ENCODE measurements at places on chromosomes 11 and 22.

DNA sequence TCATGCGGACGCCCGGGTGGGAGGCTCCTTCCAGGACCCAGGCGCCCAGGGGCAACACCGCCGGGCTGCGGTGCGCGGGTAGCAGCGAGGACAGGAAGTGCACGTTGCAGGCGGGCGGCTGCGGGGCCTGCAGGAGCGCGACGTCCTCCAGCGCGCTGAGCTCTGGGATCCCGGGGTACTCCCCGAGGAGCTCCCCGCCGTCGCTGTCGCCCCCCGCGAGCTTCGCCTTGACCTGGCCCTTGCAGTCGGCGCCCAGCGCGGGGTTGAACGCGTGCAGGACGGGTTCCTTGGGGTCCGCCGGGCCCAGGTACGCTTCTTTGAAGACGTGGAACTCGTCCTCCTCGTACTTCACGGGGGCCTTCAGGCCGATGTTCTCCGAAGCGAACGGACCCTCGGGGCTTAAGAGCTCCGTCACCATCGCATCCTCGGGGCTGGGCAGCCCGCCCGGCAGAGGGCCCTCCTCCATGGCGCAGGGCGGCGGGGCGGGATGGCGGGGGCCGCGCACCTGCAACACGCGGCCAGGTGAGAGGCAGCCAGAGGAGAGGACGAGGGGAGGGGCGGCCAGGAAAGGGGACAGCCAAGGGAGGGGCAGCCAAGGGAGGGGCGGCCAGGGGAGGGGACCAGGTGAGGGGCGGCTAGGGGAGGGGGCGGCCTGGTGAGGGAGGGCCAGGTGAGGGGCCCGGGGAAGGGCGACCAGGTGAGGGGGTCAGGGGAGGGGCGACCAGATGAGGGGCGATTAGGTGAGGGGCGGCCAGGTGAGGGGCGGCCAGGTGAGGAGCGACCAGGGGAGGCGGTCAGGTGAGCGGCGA lies 921 bp downstream of the TESMIN start:
- no peak for DNase-seq

GRCh38 chr11:17547051-17547577 lies at the start of gene OTOG:
TSS of gene OTOG (plus strand) at chr11:17547259. CDS start at chr11:17547373, 114 bp downstream.
- no peak for DNase-seq

- no peak for DNase-seq
These were observed 552.9 kb upstream of the ANO3 start for GRCh38 chr11:25779033-25779432.

- DNase-seq, result peak; percentile 74
These were observed 90.6 kb downstream of the RPS6KA4 start for GRCh38 chr11:64449381-64450167.

DNA sequence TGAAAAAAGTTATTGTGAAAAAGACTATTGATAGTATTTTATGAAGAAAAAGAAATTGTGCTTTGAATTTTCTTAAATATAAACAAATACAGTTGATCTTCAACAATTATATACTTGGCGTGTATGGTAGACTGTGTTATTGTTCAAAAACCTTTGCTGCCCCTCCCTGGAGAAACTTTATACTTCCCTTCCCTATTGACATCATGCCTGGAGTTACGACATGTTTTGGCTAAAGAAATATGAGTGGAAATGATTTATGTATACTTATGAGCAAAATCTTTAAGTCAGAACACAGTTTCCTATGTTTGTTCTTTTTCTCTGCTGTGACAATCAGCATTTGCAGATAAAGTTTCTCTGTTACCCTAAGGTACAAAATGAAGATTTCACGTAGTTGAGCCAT lies 243.8 kb downstream of the TMEM135 start:
- no peak for DNase-seq

DNA sequence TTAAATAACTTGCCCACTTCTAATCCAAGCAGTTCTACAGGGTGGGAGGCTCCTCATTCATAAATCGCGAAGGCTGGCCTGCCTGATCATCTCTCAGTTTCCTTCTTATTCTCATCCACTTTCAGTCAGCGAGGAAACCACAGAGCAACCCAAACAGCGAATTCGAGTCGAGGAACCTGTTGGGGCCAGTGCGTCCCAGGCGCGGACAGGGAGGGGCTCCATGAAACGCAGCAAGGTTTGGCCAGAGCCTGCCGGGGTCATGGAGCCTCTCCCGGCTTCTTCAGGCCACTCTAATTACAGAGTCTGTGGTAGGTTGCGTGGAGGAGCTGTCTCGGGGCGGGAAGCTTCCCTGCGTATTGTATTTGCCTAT lies 741 bp upstream of the NAV2 start:
- peak; percentile 57 for DNase-seq

DNA sequence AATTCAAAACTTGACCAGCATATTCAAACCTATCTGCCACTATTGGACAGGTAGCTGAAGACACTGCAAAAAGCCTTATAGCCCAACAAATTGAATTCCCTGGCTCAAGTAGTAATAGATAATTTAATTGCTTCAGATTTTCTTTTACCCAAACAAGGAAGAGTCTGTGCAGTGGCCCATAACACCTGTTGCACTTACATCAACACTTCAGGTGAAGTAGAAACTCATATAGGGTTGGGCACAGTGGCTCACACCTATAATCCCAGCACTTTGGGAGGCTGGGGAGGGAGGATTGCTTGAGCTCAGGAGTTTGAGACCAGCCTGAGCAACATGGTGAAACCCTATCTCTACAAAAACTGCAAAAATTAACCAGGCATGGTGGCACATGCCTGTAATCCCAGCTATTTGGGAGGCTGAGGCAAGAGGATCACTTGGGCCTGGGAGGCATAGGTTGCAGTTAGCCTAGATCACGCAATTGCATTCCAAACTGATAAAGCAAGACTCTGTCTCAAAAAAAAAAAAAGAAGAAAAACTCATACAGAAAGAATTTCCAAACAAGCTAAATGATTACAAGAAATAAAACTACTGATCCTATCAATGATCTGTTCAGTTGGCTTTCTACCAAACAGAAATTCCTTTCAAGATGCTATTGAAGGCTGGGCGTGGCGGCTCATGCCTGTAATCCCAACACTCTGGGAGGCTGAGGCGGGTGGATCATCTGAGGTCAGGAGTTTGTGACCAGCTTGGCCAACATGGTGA lies 9.5 kb downstream of the FOLR3 start:
- DNase-seq, result no peak

GRCh38 chr11:35134403-35135148 lies 4.4 kb upstream of the CD44 start:
- no peak for DNase-seq

DNA sequence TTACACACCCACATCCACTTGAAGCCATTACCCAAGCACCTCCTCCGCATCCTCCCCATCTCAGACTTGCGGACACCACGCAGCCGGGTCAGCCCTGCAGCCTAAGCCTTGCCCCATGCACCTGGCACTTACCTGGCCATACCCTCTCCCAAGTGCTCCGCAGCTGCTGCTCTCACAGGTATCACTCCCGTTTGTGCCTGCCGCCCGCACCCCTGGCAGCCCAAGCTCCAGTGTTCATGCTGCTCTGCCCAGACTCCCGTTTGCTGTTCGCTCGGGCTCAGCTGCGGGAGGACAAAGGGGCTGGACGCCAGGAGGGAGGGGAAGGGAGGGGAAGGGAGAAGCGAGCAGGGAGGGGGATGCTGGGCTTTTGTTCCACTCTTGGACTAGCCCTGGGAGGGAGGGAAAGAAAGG lies at the start of gene KLHL35:
Gene KLHL35, minus strand, starts transcription at position 293 of the 411 bp plus-strand sequence. CDS start 2,574 bp downstream, outside the sequence.
- no peak for DNase-seq

DNA sequence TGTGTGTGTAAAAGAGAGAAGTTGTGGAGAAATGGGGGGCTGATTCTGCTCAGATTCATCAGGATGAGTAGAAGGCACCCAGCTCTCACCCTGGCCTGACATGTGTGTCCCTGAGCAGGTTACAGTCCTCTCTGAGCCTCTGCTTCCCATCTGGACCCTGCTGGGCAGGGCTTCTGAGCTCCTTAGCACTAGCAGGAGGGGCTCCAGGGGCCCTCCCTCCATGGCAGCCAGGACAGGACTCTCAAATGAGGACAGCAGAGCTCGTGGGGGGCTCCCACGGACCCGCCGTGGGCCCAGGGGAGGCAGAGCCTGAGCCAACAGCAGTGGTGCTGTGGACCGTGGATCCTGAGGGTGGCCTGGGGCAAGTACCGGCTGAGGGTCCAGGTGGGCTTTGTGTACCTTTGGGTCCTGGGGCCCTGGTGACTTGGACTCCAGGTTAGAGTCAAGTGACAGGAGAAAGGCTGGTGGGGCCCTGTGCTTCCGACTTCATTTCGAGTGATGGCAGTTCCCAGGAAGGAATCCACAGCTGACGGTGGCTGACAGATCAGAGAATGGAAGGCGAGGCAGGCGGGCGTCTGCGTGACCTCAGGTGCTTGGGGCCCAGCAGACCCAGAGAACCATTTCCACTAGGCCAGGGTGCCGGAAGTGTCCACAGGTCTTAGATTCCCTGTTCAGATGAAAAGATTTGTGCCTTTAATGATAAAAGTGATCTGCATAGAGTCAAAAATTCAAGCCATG lies 21.9 kb downstream of the NEAT1 start:
- DNase-seq, result no peak

DNA sequence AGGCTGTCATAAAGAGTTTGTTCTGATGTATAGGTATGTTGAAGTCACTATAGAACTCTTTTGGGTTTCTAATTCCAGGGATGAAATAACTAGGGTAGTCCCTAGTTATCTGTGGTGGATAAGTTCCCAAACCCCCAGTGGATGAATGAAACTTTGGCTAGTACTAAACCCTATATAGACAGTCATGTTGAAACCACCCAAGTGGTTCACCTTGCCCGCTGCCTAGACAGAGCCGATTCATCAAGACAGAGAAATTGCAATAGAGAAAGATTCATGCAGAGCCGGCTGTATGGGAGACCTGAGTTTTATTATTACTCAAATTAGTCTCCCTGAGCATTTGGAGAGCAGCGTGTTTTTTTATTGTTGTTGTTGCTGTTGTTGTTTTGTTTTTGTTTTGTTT lies 23.8 kb upstream of the NUCB2 start:
- DNase-seq, result no peak
